NCI-H774 (cell line): ENCODE measurements at places on chromosomes 5 and 9.

GRCh38 chr5:71810471-71811195 lies 91.6 kb downstream of the CARTPT start:
- DNase-seq = no peak

GRCh38 chr9:122125509-122126330 lies 32.6 kb upstream of the TTLL11 start:
- DNase-seq = no peak

- no peak for DNase-seq
Measured at GRCh38 chr5:136686192-136686872, 321.0 kb upstream of the TRPC7 start.

DNA sequence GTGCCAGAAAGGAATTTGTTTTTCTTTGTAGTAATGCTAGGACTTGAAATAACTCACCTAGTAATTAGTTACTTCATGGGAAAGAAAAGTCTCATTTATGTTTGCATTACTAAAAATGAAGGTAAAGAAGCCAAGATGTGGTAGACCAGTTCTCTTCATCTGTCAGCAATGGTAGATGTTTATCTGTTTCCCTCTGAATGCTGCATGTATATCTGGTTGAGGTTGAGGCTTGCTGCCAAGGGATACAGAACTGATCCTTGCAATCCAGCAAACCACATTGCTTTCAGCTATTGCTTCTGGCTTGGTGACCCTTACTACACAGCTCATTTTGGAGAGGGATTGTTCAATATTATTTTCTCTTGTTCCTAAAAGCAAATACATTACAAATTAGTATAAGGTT lies 73.6 kb downstream of the ZNF474 start:
- no peak for DNase-seq
